Effector memory CD8-positive, alpha-beta T cell (primary cell): ENCODE measurements at places on chromosomes 7 and 10.

- no peaks in the 10 kb centered on the region for H3K27me3 ChIP-seq
- H3K36me3 ChIP-seq, result no peaks in the 10 kb centered on the region
- no peak overlapping the region for H3K27ac ChIP-seq
- no peak overlapping the region for H3K4me3 ChIP-seq
- DNase-seq, result no peak
- no peaks in the 10 kb centered on the region for H3K4me1 ChIP-seq
These were observed 839.9 kb upstream of the LRRTM3 start for GRCh38 chr10:66085906-66086305.

- no peak overlapping the region for H3K4me3 ChIP-seq
- H3K27me3 ChIP-seq, result peaks cover 7% of the 10 kb centered on the region
These were observed 115.9 kb downstream of the RAPGEF5 start for GRCh38 chr7:22240904-22241571.

DNA sequence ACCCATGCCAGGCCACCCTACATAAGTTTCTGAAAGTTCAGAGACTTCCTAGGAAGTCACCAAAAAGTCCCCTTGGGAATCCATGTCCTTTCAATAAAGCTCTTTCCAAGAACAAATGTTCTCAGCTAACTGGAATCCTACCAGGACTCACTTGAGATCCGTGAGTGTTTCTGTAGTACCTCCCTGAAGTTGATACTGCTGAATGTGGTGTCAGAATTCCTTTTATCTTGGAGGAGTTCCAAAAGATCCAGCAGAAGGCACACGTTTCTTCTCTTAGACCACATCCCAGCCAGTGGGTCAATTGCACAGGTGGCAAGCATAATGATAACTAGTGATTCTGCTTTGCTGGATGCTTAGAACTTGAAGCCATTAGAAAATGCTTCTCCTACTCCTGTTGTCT is 689.7 kb upstream of the IGFBP3 start:
- DNase-seq, result no peak
- no peak overlapping the region for H3K27ac ChIP-seq
- H3K4me1 ChIP-seq, result no peaks in the 10 kb centered on the region
- H3K27me3 ChIP-seq, result no peaks in the 10 kb centered on the region
- H3K36me3 ChIP-seq, result no peaks in the 10 kb centered on the region

DNA sequence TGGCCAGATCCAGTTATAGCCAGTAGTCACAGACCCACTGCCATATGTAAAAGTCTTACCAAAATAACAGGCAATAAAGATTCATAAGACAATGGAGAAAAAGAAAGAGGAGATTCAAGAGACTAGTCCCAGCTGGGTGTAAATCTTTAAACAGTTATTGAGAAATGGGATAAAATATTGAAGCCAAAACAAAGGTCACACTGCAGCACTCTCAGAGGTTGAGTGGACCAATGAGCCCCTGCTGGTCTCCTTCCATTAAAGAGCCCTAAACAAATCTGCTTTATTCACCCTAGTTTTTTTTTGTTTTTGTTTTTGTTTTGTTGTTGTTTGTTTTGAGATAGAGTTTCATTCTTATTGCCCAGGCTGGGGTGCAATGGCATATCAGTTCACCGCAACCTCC is 98.8 kb downstream of the JMJD1C start:
- no peaks in the 10 kb centered on the region for H3K36me3 ChIP-seq
- H3K4me3 ChIP-seq, result no peak overlapping the region
- no peaks in the 10 kb centered on the region for H3K27me3 ChIP-seq

- no peaks in the 10 kb centered on the region for H3K36me3 ChIP-seq
- no peaks in the 10 kb centered on the region for H3K4me1 ChIP-seq
- no peak overlapping the region for H3K27ac ChIP-seq
- DNase-seq, result no peak
- H3K27me3 ChIP-seq, result no peaks in the 10 kb centered on the region
These were observed 105.2 kb downstream of the NEURL1 start for GRCh38 chr10:103598654-103599115.

DNA sequence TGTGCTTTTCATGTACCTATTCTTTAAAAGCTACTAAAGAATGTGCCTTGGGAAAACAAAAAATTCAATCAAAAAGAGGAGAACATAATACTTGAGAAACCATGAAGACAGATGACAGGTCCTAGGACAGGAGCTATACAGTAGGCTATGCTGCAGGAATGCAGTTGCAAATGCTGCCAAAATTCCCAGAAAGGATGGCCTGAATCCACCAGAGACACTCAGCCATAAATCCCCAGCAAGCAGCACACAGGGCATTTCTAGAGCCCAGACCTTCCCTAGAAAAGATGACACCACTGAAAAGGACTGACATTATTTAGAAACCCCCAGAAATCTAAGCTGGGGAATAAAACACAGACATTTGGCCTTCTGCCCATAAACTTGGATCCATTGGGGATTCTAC is 237.3 kb downstream of the C7orf25 start:
- no peak overlapping the region for H3K27ac ChIP-seq
- no peak overlapping the region for H3K4me3 ChIP-seq
- no peaks in the 10 kb centered on the region for H3K4me1 ChIP-seq
- H3K36me3 ChIP-seq, result no peaks in the 10 kb centered on the region
- no peaks in the 10 kb centered on the region for H3K27me3 ChIP-seq

GRCh38 chr7:129690701-129691100 is 79.2 kb downstream of the NRF1 start:
- peaks cover 6% of the 10 kb centered on the region for H3K4me1 ChIP-seq
- DNase-seq, result no peak
- no peak overlapping the region for H3K27ac ChIP-seq
- H3K36me3 ChIP-seq, result peaks cover 35% of the 10 kb centered on the region
- H3K4me3 ChIP-seq, result no peak overlapping the region
- H3K27me3 ChIP-seq, result no peaks in the 10 kb centered on the region
